T-helper 2 cell treated with Interferon-gamma antibody and Interleukin-4, amounts not matched to agents 100 ng/mL and 5 ng/mL, for 36 hours (primary cell): ENCODE measurements at places on chromosomes 3 and 15. TPM values are rescaled to one million over a fixed set of nuclear protein-coding genes. Genes with fewer than 3 reads are reported as not detected.

Gene CCR8
- 12.6 and 13.7 TPM in 2 replicates for total RNA-seq

Gene ATP2B2
- total RNA-seq: not detected in 2 replicates

Gene SEMA5B
- not detected in 2 replicates for total RNA-seq

Gene GABRG3
- total RNA-seq: not detected in 2 replicates

Gene DLEC1
- 0.95 and 1.1 TPM in 2 replicates for total RNA-seq

Gene SENP7
- 23.4 and 24.9 TPM in 2 replicates for total RNA-seq

Gene PLSCR2
- 0.11 TPM in 1 of 2 replicates, not detected in the other for total RNA-seq

Gene ISL2
- total RNA-seq: 0.59 and 1.1 TPM in 2 replicates

Gene FBXW12
- total RNA-seq: not detected in 2 replicates

Gene PROK2
- 0.50 and 0.66 TPM in 2 replicates for total RNA-seq

Gene COL6A6
- not detected in 2 replicates for total RNA-seq

Gene TTC21A
- 1.7 and 1.8 TPM in 2 replicates for total RNA-seq

Gene P2RY14
- total RNA-seq: 0.48 and 0.57 TPM in 2 replicates

Gene KIF15
- total RNA-seq: 43.3 and 44.8 TPM in 2 replicates

Gene TMEM40
- not detected in 2 replicates for total RNA-seq

Gene DNAH12
- 0.14 TPM in 1 of 2 replicates, not detected in the other for total RNA-seq

Gene IL17RD
- total RNA-seq: 0.02 TPM in 1 of 2 replicates, not detected in the other

Gene CACNA2D2
- 0.41 and 0.68 TPM in 2 replicates for total RNA-seq

Gene ADGRG7
- not detected in 2 replicates for total RNA-seq

Gene ARL8B
- 41.9 and 43.7 TPM in 2 replicates for total RNA-seq

Gene CACNA2D3
- total RNA-seq: not detected in 2 replicates

Gene CERS3
- 0.45 and 0.57 TPM in 2 replicates for total RNA-seq

Gene RETNLB
- total RNA-seq: not detected in 2 replicates
